ENCODE measurements at places on chromosomes 12 and 14.
A peak's percentile ranks its signal among the peaks of the same experiment; 100 is the strongest.

DNA sequence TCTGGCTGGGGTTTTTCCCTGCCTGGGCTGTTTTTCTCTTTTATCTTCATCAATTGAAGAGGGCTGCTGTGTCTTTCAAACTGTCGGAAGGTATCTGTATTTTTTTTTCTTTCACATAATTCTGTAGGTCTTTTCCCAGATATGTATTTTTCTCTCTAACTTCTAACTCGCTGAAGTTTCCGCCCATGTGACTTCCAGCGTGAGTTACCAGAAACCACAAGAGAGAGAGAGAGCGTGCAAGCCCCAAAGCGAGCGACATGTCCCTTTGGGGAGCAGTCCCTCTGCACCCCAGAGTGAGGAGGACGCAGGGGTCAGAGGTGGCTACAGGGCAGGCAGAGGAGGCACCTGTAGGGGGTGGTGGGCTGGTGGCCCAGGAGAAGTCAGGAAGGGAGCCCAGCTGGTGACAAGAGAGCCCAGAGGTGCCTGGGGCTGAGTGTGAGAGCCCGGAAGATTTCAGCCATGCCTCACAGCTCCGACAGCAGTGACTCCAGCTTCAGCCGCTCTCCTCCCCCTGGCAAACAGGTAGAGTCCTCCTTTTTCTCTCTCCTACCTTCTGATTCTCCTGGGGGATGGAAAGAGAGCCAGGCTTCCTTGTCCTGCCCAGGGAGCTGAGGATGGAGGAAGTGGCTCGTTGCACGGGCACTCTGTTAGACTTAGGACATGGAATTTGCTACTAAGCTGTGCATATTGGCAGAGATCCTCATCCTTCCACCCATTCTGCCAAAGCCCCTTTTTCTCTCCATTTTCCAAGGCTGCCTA, at the start of gene BATF:
Gene BATF, plus strand, starts transcription at position 246 of the 759 bp plus-strand sequence. Its CDS starts 214 bp downstream, at position 460.
- no peak for DNase-seq

GRCh38 chr12:108594323-108594903, 3.5 kb downstream of the TMEM119 start:
- no peak for DNase-seq

DNA sequence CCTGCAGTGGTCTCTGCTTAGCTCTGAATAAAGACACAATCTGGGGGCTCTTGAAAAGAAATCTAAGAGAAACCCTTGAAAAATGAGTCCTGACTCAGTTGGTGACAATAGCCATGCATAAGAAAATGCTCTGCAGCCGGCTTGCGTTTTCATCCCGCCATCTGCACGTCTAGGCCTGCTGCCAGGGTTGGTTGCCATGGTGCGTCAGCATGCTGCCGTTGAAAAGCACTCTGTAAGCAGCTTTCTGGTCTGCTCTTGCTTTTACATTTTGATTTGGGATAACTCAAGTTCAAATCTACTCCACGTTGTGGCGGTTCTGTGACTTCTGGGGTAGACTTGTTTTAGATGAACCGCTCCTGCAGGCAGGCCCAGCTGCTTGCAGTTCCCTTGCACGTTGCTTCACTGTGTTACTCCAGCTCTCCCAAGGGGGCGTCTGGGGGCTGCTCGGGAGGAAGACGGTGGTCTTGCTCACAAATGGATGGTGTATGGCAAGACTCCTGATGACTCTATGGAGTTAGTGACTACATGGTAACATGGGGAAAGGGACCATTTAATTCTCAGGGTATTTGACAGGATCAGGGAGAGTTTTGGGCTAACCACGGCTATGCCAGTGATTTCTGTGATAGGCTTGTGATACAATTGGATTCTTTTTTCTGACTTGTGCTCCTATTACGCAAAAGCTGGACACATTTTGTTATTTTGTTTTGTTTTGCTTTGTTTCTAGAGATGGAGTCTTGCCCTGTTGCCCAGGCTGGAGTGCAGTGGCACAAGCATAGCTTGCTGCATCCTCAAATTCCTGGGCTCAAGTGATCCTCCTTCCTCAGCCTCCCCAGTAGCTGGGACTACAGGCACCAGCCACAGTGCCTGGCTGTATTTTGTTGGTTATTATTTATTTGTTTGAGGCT, 15.8 kb downstream of the WNT5B start:
- DNase-seq = peak; percentile 65

- DNase-seq = no peak
Observed at GRCh38 chr14:43651896-43652295, 855.2 kb downstream of the FSCB start.

DNA sequence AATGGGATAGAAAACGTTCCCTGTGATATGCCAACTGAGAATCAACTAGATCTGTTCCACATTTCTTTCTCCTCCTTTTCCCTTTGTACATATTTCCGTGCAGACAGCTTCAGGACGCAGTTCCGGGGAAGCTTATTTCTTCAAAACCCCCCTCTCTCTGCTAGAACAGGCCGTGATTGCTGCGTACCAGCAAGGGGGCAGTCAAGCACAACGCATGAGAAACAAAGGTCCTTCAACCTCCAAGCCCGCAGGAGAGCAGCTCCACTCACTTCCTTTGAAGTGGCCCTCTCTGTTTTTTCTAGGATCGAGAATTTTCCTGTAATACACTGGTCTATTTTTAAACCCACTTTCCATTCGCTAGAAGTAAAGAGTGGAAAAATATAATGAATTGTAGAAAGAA, 80.8 kb downstream of the ZNF664 start:
- peak; percentile 57 for DNase-seq

- DNase-seq = no peak
Observed at GRCh38 chr14:100864960-100865681, 38.4 kb downstream of the RTL1 start.

DNA sequence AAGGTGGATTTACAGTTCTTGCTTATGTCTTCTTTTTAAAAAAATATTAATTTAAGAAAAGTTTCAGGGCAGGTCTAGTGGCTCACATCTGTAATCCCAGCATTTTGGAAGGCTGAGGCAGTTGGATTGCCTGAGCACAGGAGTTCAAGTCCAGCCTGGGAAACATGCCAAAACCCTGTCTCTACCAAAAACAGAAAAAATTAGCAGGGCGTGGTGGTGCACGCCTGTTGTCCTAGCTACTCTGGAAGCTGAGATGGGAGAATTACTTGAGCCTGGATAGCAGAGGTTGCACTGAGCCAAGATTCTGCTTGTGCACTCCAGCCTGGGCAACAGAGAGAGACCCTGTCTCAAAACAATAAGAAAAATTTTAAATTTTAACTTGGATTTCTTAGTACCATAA, 5.4 kb upstream of the TAS2R46 start:
- DNase-seq = no peak

DNA sequence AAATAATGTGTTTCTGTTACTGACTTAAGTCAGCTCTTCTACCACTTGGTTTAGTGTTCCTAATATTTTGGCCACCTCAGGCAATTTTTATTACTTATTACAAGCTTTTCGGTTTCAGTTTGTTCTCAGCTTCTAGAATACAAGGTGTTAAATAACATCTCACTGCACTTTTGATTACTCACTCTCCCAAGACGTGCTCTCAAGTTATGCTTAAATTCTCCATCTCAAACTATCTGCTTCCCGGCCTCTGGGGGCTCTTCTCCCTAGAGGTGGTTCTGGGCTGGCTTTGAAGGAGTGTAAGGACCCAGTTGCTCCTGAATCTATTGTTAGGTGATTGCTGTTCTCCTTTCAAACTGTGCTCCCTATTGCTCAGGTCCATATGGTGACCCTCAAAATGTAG, 193.9 kb upstream of the DDHD1 start:
- DNase-seq = no peak

DNA sequence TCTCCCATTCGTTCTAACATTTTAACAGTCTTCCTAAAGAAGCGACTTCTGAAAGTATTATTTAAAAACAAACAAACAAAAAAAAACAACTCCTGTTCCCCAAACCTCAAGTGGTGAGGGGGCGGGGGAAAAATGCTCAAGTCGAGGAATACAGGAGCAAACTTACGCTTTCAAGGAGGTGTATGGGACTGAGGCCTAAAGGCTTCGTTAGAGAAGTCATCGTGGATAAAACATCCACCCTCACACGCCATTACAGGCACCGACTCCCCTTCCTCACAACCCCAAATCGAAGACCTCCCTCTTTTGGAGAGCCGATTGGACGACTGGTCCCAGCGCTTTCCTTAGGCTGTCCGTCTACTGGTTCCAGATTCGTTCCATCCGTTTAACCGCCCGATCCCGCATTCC, 693 bp downstream of the CBX5 start:
- DNase-seq = no peak

DNA sequence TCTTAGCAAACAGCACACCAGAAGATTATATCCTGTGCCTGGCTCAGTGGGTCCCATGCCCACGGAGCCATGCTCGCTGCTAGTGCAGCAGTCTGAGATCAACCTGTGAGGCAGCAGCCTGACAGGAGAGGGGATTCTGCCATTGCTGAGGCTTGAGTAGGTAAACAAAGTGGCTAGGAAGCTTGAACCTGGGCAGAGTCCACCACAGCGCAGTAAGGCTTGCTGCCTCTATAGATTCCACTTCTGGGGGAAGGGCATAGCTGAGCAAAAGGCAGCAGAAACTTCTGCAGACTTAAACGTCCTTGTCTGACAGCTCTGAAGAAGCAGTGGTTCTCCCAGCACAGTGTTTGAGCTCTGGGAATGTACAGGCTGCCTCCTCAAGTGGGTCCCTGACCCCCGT, 210.3 kb downstream of the RMST start:
- no peak for DNase-seq

DNA sequence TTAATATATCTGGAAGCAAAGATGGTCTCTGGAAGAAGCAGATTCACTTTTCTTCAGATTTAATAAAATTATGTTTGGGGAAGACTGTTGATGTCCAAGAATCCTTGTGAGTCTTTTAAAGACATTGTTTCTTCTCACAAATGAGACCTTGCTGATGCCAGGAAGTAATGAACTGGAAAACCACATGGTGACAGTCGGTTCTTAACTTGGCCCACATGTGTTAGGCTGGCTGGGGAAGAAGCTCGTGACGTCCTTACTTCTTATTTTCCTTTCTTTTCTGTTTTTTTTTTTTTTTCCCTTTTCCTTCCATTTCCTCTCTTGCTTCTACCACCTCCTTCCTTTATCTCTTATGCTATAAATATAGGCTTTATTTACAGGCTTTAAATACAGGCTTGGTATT, 950.2 kb downstream of the BCL11B start:
- no peak for DNase-seq

- DNase-seq = no peak
Observed at GRCh38 chr14:69819607-69820006, 22.6 kb upstream of the SLC10A1 start.

GRCh38 chr14:58640959-58641358, 3.2 kb downstream of the DACT1 start:
- no peak for DNase-seq

- DNase-seq = no peak
Observed at GRCh38 chr12:15151161-15152091, 69.8 kb downstream of the RERG start.

GRCh38 chr14:103436533-103436932, 51.3 kb downstream of the MARK3 start:
- no peak for DNase-seq

DNA sequence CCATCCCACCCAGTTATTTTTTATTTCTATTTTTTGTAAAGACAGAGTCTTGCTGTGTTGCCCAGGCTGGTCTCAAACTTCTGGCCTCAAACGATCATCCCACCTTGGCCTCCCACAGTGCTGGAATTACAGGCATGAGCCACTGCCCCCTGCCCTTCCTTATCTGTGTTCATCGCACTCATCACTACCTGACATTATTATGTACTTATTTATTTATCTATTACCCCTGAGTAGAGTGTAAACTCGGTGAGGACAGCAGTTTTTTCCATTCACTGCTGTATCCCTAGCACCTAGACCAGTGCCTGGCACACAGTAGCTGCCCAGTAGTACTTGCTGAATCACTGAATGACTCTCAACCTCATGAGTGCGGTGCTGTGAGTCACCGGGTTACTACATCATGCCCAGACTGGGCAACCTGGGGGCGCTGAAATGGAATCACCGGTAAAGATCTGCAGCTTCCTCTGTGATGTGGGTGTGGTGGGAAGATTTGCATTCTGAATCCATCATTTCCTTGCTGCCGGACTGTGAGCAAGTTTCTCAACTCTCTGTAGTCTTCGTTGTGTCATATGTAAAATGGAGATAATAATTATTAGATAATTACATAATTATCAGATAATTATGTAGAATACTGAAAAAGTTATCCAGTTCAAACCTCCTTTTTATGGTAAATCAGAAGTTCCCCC, 81.9 kb upstream of the USP44 start:
- peak; percentile 66 for DNase-seq

DNA sequence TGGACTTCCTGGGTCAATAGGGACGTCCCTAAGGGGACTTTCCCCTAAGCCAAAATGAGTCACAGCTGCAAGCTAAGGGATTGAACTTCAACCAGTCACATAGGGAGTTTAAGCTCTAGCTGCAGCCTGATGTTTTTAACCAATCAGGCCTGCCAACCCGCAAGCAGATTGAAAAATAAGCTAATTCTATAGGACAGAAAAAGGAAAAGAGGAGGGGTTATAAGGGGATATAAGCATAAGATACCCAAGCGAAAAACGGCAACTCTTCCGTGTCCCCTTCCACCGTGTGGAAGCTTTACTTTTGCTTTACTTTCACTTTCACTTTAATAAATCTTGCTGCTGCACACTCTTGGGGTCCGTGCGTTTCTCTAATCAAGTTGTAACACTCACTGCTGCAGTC, 24.4 kb downstream of the ATP23 start:
- no peak for DNase-seq

DNA sequence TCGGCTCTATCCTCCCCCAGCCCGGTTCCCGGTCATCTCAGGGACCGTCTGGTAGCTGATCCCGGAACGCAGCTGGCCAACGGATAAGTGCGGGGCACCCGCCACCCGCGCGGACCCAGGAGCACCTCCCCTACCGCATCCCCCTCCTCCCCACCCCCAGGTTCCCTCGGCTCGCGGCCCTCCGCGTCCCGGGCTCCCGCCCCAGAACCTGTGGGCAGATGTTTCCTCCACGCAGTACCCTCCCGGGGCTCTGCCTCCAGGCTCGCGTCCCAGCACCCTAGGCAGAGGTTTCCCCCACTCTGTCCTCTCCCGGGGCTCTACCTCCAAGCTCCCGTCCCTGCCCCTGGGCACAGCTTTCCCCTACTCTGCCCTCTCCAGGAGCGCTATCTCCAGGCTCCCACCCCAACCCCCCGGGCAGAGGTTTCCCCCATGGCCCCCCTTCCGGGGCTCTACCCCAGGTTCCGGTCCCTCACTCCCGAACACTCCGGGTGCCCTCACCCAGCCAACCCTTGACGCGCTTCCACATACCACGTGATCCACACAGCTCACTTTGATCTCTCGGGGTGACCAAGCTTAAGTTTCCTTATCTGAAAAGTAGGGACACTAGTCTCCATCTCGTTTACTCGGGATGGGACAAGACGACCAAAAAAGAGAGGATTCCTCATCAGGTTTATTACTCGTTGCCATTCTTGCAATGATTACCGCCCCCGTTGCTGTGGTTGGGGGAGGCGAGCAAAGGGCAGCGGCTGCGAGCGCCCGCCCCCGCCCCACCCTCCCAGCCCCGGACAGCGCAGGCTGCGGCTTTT, at the start of gene CCDC38:
Gene CCDC38, minus strand, starts transcription at position 91 of the 806 bp plus-strand sequence. CDS start 6,105 bp downstream, outside the sequence.
- peak; percentile 16 for DNase-seq

DNA sequence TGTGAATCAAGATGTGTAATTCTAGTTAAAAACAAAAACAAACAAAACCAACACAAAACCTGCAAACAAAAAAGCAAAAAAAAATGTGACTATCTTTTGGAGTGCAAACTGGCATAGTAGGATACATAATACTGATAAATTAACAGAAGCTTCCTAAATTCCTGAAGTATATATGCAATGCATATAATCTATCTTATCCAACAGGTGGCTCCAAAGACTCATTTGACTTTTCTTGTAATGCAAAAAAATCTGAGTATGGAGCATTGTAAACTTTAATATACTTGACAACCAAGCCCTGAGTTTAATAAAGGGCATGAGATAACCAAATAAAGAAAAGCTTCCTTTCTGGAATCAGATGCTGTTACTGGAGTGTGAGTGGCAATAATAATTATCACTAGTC, 1003.6 kb downstream of the FSCB start:
- DNase-seq = no peak
